ENCODE measurements at places on chromosomes 16 and 17.

DNA sequence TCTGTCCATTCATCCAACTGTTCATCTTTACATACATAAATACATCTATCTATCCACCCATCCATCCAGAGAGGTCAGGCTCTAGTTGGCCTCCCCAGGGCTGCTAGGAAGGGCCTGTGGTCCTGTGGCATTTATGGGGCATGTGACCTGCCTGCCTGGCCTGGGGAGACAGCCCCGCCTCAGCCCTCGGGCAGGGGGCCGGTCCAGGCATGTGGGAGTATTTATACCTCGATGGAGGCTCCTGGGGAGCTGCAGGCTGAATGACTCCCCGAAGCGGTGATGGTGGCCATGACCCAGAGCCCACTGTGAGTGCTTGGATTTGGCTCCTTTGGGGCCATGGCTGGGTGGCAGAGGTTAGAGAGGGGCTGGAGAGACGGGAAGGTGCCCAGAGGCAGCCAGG is 7.3 kb downstream of the FOXN1 start:
- no peak for DNase-seq

- no peak for DNase-seq
Measured at GRCh38 chr17:78706271-78706915, 75.7 kb downstream of the CYTH1 start.

GRCh38 chr16:67748834-67749233 is 29.7 kb upstream of the GFOD2 start:
- DNase-seq, result no peak

GRCh38 chr17:70606086-70606485 is 436.8 kb downstream of the KCNJ2 start:
- no peak for DNase-seq

DNA sequence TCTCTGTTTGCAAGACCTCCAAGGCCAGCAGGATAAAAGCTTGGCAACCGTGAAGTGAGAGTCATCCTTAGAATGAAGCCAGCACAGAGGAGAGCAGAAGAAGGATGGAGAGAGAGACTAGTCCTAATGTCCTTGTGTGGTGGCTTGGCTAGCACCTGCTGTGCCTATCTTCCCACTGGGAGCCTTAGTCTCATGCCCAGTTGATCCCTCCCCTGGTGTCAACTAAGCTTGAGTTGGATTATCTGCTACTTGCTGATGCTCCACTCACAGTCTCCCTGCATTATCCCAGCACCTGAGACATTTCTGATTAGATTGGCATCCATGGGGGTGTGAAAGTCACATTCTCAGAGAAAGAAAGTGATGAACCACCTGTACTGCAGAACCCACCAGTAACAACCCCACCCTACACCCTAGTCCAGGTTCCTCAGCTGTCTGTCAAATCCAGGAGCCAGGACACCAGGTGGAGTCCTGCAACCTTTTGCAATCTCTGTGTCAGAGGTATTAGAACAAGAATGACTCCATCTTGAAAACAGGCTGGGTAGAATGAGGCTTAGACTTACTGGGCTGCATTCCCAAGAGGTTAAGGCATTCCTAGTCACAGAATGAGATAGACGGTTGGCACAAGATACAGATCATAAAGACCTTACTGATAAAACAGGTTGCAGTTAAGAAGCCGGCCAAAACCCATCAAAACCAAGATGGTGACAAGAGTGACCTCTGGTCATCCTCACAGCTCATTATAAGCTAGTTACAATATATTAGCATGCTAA is 460.2 kb upstream of the C16orf82 start:
- DNase-seq, result no peak

DNA sequence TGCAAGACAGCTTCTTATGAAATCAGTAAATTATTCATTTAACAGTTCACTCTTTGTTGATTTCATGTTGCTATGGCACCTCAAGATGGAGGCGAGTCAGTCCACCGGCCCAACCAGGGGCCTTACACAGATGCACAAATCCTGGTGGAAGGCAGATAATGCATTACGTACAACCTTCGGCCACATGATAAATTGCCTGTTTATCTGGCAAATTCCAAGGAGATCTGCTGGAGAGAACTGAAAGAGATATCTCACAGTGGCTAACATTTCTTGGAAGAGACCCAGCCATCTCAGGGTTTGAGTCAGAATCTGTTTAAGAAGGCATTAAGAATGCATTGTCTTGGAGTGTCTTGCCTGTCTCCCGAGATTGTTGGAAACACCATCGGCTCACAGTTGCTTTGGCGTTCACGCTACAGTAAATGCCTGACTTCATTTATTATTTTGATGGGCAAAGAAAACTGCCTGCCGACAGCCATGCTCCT is 225.6 kb downstream of the MSI2 start:
- DNase-seq, result no peak

GRCh38 chr16:58421059-58421458 is 28.8 kb downstream of the GINS3 start:
- no peak for DNase-seq

- DNase-seq, result no peak
Measured at GRCh38 chr16:65200156-65200773, 78.4 kb upstream of the CDH11 start.

DNA sequence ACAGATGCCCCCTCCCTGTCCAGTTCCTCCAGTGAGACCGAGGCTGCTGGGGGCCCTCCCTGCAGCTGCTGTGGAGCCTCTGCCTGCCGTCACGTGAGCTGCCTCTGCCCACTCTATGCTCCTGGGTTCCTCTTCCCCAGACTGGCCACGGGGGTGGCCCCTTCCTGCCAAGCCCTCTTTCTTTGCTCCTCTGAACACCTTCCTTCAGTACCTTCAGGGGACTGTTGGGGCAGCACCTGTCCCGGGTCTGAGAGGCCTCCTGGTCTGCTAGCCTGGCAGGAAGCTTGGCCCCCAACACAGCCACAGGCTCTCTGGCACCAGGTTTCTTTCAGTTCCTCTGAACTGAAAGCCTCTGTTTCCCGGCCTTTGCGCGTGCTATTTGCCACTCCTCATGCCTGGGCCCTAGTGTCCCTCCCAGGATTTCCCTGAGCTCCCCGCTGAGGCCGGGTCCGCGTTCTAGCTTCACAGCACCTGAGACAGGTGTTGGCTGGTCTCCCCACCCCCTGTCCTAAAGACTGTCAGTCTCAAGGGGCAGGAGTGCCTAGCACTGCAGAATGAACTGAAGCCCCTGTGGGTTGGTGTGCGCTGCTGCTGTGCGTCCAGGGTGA is 6.6 kb upstream of the ATP6V0C start:
- no peak for DNase-seq

DNA sequence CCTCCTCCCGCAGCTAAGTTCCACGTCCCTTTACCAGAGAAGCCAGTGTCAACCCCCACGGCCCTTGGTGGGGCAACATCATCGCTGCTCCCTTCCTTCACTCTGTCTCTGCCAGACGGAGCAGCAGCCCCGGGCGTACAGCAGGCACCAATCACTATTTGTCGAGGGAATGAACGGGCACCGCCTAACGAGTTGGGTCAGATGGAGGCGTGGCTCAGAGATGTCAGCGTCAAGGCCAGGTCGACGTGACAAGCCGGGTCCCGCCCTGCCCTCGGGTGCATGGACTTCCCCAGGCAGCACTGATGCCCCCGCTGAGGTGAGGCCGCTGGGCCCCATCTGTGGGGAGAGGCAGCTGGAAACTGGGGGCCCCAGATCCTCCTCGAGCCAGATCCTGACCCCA is 50.0 kb downstream of the CBFA2T3 start:
- no peak for DNase-seq

DNA sequence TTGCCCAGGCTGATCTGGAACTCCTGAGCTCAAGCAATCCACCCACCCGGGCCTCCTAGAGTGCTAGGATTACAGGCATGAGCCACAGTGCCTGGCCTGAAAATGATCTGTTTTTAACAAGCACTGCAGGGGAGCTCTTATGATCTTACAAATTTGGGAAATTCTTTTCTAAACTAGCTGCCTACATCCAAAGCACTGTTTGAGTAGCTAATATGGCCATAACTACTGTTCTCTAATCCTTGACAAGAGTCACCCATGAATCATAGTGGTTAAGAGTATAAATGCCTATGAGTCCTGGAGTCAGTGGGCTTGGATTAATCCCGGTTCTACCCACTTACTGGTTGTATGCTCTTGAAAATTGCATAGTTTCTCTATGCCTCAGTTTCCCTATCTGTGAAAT is 1.4 kb upstream of the CPPED1 start:
- no peak for DNase-seq

Measured in activated CD8-positive, alpha-beta T cell treated with anti-CD3 and anti-CD28 coated beads, Interleukin-2, amount 10 ng/mL, durations not matched to agents 7 days and 5 days (primary cell).